A549 treated with CpdA at 1 μM for 4 hours (cell line): ENCODE measurements at places on chromosomes 5 and 9. TPM values are rescaled to one million over a fixed set of nuclear protein-coding genes. Genes with fewer than 3 reads are reported as not detected.

Gene PTGES
- total RNA-seq: 91.2 to 108 TPM (median 93.1 TPM) in 5 replicates

Gene FCN2
- not detected in 5 replicates for total RNA-seq

Gene CBY3
- not detected in 5 replicates for total RNA-seq

Gene ACER2
- 1.9 to 2.7 TPM (median 2.6 TPM) in 5 replicates for total RNA-seq

Gene PMPCA
- 73.6 to 104 TPM (median 78.7 TPM) in 5 replicates for total RNA-seq

Gene SLC34A3
- 0.07 to 0.13 TPM (median 0.08 TPM) in 5 replicates for total RNA-seq

Gene CCDC192
- not detected in 5 replicates for total RNA-seq

Gene FOXD4L5
- 0.05 to 0.12 TPM (median 0.06 TPM) in 3 of 5 replicates, not detected in the others for total RNA-seq

Gene CDX1
- total RNA-seq: not detected in 5 replicates

Gene RNF180
- total RNA-seq: 0.15 to 0.31 TPM (median 0.20 TPM) in 5 replicates

Gene FOXD1
- total RNA-seq: 13.1 to 19.3 TPM (median 17.6 TPM) in 5 replicates

Gene PSIP1
- total RNA-seq: 48.3 to 71.0 TPM (median 56.8 TPM) in 5 replicates

Gene CXCL14
- 0.07 to 0.20 TPM (median 0.17 TPM) in 4 of 5 replicates, not detected in the other for total RNA-seq

Gene SPATA31C2
- total RNA-seq: not detected in 5 replicates

Gene OR13C5
- not detected in 5 replicates for total RNA-seq

Gene FAM78A
- total RNA-seq: 0.23 to 1.1 TPM (median 0.52 TPM) in 5 replicates

Gene SHISAL2B
- not detected in 5 replicates for total RNA-seq

Gene FRRS1L
- total RNA-seq: 0.22 to 0.39 TPM (median 0.25 TPM) in 5 replicates
